Nephron progenitor cell (in vitro differentiated cells): ENCODE measurements at places on chromosomes 11 and 22.

- peak overlapping the region; percentile 99 for H3K27ac ChIP-seq
- H3K36me3 ChIP-seq, result no peaks in the 10 kb centered on the region
- peak; percentile 91 for DNase-seq
- H3K27me3 ChIP-seq, result no peaks in the 10 kb centered on the region
- peaks cover 32% of the 10 kb centered on the region for H3K4me1 ChIP-seq
Measured at GRCh38 chr22:36409911-36410756, 22.4 kb upstream of the MYH9 start.

- H3K27ac ChIP-seq, result no peak overlapping the region
- peaks cover 9% of the 10 kb centered on the region for H3K27me3 ChIP-seq
- no peak overlapping the region for H3K4me3 ChIP-seq
Measured at GRCh38 chr22:17334059-17334458, 35.2 kb upstream of the CECR2 start.

DNA sequence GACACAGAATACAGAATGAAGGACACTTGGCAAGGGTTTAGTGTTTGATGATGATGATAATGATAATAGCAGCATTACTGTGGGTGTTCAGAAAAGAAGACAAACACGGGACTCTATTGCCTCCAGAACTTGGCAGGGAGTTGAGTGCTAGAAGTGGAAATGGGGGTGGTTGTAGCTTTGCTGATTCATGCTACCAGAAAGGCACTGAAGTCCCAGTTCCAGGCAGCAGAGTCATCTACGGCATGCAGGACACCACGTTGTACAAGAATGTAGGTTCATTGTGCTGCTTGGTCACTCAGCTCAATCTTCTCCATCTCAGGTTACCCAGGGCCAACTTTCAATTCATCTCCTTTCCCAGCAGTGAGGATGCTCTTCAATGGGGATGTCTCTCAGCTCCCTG lies 115.7 kb downstream of the NTM start:
- H3K27ac ChIP-seq, result no peak overlapping the region
- no peak for DNase-seq
- peaks cover 55% of the 10 kb centered on the region for H3K4me1 ChIP-seq
- no peaks in the 10 kb centered on the region for H3K36me3 ChIP-seq
- H3K4me3 ChIP-seq, result no peak overlapping the region

- H3K4me3 ChIP-seq, result peak overlapping the region; percentile 93
- DNase-seq, result no peak
- peaks cover 6% of the 10 kb centered on the region for H3K36me3 ChIP-seq
- H3K27me3 ChIP-seq, result peaks cover 5% of the 10 kb centered on the region
- H3K4me1 ChIP-seq, result peaks cover 39% of the 10 kb centered on the region
Measured at GRCh38 chr22:19943082-19944026, 1.7 kb upstream of the TXNRD2 start.

GRCh38 chr22:24830205-24830979 lies 24.4 kb downstream of the SGSM1 start:
- H3K36me3 ChIP-seq, result no peaks in the 10 kb centered on the region
- H3K4me1 ChIP-seq, result no peaks in the 10 kb centered on the region
- peaks cover 38% of the 10 kb centered on the region for H3K27me3 ChIP-seq
- no peak overlapping the region for H3K4me3 ChIP-seq
- no peak overlapping the region for H3K27ac ChIP-seq
- no peak for DNase-seq
